ENCODE measurements at places on chromosomes 4 and X.

GRCh38 chr4:37825968-37826294 is 555 bp upstream of the PGM2 start:
- no peak for DNase-seq

DNA sequence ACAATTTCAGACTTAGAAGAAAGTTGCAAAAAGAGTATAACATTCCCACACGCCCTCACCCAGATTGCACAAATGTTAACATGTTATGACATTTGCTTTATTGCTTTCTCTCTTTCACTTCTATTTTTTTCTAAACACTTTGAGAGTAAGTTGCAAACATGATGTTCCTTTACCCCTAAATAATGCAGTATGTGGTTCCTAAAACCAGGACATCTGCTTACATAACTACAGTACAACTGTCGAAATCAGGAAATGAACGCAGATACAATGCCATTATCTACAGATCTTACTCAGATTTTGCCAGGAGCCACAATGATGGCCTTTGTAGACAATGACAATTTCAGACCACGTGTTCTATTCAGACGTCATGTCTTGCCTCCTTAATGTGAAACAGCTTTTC is 22.4 kb downstream of the SH3TC1 start:
- DNase-seq, result no peak

- no peak for DNase-seq
These were observed 878.5 kb downstream of the PCDH7 start for GRCh38 chr4:31598639-31599038.

- DNase-seq, result no peak
These were observed 8.7 kb downstream of the EGF start for GRCh38 chr4:109921384-109921808.

DNA sequence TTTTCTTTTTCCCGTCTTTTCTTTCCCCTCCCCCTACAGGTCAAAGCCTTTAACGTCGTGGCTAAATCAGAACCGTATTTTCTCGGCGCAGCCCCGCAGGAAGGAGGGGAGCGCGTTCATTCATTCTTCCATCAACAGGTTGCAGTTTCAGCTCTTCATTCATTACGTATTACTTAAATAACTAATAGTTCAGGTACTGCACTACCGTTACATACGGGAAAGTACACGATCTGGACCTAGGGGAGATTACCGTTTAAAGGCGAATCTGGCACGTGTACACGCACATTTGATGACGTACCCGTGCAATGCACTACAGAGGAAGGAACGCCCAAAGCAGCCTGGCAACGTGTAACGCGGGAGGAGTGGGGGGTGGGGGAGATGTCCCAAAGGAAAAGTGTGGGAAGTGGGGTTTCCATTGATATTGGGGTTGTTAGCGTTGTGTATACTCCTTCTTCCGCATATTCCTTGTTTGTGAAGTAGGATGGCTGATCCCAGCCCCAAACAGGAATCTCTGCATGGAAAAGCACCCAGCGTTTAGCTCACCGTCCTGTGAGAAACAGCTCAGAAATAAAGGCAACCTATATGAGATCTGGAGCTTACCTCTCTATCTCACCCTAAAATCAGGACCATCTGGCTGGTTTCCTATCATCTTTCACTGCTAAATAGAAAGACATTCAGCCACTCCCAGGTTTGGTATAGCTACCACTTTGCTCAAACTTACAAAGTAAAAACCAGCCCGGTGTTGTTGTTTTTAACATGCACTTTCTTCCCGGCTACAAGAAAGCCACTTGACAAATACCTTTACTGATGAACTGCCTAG is 585 bp upstream of the SEC24D start:
- peak; percentile 4 for DNase-seq

GRCh38 chr4:141814499-141814898 is 178.1 kb downstream of the IL15 start:
- DNase-seq, result no peak

DNA sequence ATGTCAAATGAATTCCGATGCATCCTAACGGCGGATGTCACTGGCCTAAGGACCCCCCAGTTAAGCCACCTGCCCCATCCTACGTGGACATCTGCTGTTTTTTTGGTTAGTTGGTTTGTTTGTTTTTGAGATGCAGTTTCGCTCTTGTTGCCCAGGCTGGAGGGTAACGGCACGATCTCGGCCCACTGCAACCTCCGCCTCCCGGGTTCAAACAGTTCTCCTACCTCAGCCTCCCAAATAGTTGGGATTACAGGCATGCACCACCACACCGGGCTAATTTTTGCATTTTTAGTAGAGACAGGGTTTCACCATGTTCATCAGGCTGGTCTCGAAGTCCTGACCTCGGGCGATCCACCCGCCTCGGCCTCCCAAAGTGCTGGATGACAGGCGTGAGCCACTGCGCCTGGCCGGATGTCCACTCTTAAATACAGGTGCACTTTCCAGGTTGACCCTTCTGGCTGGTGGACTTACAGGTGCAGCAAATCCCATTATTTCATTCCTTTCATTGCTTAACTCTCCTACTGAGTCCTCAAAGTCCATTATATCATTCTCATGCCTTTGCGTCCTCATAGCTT is 206.2 kb downstream of the CRLF2 start:
- no peak for DNase-seq

- no peak for DNase-seq
These were observed 6.6 kb downstream of the ANAPC4 start for GRCh38 chr4:25383647-25384046.

Measured in GOT3 (cell line).